ENCODE measurements at places on chromosomes 1 and 21.

GRCh38 chr1:49229555-49229954 is 452.9 kb upstream of the BEND5 start:
- DNase-seq, result no peak

DNA sequence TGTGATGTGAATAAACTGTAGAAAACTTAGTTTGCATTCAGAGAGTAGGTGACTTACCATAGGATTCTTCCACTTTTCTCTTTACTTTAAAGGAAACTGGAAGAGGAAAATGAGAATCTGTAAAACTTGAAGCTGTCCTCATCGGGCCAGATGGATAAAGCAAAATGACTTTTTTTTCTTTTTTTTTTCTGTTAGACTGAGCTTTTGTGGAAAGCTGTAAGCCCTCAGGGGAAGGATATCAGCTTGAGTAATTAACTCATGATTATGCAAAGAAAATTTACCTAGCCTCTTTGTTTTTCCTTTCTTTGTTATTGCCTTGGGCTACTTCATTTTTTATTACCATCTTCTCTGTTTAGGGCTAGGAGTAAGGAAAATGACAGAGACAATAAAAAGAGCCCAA is 53.4 kb downstream of the DPH5 start:
- DNase-seq, result no peak

- no peak for DNase-seq
Measured at GRCh38 chr1:112557385-112557784, 48.6 kb downstream of the WNT2B start.

DNA sequence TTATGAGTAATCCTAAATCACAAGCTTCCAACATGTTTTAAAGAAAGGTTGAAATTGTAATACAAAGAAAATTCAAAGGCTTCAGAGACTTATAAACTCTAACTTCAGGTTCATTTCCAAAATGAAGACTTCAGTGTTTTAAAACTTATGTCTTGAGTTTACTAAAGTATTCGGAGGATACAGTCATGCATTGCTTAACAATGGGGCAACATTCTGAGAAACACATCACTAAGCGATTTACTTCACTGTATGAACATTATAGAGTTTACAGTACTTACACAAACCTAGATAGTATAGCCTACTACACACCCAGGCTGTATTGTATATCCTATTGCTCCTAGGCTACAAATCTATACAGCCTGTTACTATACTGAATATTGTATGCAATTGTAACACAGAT is 38.3 kb downstream of the CEP170 start:
- DNase-seq, result no peak

- DNase-seq, result no peak
Measured at GRCh38 chr1:237396426-237396825, 354.4 kb downstream of the RYR2 start.

GRCh38 chr1:4460052-4460451 is 194.4 kb upstream of the AJAP1 start:
- no peak for DNase-seq

DNA sequence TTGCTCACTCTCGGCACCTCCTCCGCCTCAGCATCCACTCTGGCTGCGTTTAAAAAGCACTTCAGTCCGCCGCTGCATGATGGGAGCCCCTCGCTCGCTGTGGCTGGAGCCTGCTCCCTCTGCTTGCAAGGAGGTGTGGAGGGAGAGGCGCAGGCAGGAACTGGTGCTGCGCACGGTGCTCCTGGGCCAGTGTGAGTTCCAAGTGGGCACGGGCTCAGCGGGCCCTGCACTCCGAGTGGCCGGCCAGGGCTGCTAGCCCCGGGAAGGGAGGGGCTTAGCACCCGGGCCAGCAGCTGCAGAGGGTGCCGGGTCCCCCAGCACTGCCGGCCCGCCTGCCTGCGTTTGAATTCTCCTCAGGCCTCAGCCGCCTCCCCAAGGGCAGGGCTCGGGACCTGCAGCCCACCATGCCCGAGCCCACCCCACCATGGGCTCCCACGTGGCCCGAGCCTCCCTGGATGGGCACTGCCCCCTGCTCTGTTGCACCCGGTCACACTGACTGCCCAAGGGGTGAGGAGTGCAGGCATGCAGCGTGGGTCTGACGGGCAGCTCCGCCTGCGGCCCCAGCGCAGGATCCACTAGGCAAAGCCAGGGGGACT is 1599.5 kb downstream of the NCAM2 start:
- no peak for DNase-seq

DNA sequence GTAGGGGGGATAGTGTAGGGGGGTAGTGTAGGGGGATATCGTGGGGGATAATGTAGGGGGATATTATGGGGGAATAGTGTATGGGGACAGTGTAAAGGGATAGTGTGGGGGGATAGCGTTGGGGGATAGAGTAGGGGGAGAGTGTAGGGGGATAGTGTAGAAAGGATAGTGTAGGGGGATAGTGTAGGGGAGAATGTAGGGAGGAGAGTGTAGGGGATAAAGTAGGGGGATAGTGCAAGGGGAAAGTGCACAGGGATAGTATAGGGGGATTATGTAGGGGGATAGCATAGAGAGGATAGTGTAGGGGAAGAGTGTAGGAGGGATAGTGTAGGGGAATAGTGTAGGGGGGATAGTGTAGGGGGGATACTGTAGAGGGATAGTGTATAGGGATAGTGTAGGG is 12.3 kb upstream of the ARF1 start:
- DNase-seq, result no peak

- DNase-seq, result no peak
Measured at GRCh38 chr1:207073906-207074820, 14.5 kb upstream of the C4BPB start.

GRCh38 chr21:14616380-14617039 is 70.4 kb upstream of the SAMSN1 start:
- no peak for DNase-seq

DNA sequence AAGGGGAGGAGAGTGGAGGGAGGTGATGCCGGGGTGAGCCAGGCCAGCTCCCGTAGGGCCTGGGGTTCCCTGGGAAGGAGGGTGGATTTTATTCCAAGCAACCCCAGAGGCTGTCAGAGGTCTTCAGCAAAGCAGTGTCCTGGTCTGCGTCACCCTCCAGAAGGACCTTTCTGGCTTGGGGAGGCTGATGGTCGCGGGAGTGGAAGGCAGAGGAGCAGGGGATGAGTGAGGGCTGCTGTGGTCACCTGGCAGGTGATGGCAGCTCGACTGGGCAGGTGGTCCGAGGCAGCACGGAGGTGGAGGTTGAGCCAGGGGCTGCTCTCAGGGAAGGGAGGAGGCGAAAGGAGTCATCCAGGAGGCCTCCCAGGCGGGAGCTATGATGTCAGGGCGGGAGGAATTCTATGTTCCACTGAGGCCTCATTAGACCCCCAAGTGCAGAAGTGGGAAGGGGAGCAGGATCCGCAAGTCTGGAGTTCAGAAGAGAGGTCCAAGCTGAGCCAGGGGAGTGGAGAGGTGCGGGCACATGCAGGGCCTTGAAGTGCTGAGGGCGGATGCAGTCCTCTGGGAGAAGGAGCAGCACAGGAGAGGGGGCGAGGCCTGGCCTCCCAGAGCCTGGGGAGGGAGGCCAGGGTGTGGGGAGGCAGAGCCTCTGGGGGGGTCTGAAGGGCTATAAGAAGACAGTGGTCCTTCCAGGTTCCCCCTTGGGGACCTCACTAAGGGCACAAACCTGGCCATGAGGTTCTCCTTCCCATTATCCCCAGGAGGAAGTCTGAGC is 33.3 kb downstream of the BMP8A start:
- no peak for DNase-seq

DNA sequence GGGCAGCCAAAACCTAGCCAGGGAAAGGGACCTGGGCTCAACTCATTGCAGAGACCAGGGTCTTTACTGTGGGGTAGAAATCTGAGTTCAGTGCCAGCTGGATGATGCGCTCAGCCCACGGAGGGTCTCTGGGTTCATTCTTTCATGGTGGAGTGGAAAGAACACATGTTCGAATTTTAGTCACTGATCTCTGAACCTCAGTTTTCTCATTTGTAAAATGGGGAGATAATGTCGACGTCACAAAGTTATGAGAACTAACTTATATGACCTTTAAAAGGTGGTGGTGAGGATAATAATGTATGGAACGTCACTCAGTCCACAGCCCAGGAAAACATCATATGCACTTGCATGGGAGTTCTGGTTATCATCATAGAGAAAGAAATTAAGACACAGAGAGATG is 1.2 kb upstream of the TAL1 start:
- DNase-seq, result no peak

DNA sequence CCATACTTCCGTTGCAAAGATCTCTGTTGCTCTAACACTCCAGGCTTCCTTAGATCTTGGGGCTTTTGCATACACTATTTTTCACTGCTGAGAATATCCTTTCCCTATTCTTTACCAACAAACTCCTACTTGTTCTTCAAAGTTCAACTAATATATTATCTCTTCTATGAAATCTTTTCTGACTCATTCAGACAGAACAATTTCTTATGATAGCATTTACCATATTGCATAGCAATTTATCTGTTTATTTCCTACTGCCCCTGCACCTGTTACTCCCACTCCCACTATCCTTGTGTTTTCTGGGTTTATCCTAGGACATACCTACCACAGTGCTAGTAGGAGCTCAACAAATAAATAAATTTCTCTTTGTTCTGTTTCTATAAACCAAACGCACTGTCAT is 11.0 kb downstream of the GADD45A start:
- no peak for DNase-seq

- no peak for DNase-seq
Measured at GRCh38 chr1:41882486-41882885, 36.2 kb downstream of the HIVEP3 start.

DNA sequence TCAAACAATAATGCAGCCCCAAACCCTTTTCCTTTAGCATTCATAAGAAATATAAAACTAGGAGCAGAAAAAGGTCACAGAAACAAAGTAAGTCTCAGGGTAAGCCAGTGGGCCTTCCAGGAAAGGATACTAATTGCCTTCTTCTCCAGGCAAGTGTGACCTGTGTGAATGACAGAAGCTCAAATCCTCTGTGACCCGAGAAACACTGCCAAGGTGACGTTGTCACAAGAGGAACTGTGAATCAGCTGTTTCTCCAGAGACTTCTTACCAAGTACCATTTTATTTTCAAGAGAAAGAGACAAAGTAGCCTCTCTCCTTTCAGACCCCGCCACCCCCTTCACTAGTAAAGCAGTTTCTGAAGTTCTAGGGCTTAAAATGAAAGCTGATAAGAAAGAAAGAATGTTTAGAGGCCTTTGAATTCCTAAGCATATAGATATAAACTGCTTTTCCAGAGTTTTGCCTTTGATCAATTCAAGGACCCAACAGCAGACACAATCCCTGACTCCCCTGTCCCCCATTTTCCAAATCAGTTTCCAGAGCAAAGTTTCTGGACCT is 155.6 kb downstream of the NUF2 start:
- no peak for DNase-seq

- no peak for DNase-seq
Measured at GRCh38 chr21:45572783-45573451, 30.7 kb upstream of the SLC19A1 start.

GRCh38 chr1:10829965-10830515 is 33.6 kb upstream of the CASZ1 start:
- no peak for DNase-seq

Data from CD4-positive, alpha-beta T cell treated with Interleukin-1 beta for 1 hour (primary cell).